ENCODE measurements at places on chromosomes 7 and 10.

DNA sequence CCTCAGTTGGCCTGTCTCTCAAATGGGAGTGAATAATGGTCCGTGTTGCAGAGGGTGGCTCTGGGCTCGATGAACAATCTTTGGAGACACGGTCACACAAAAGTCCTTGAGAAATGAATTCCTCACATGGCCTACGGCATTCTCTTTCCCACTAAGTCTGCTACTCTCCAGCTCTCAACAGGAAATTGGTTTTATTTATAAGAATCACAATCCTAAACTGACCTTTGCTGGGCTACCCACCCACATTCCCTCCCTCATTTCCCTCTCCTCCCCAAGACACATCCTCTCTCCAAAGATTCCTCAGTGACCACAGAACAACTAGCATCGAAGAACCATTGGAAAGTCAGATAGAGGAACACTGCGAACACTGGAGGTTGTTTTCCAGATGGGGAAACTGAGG, 4.7 kb downstream of the AFAP1L2 start:
- DNase-seq, result no peak

DNA sequence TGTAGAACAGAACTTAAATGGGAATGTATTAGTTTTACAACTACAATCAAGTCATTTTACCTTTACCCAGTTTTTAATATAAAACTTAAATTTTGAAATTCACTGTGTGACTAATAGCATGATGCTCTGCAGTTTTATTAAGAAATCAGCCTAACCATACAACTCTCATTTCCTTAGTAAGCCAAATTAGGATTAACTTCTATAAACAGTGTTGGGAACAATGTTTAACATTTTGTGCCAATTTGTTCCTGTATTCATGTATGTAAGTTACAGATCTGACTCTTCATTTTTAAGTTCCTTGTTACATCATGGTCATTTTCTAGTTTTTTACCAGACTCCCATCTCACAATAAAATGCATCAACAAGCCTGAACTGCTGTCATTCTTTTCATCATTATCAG, 209.8 kb downstream of the ZEB1 start:
- DNase-seq, result no peak

- no peak for DNase-seq
These were observed 129.0 kb downstream of the HIBADH start for GRCh38 chr7:27533652-27534081.

DNA sequence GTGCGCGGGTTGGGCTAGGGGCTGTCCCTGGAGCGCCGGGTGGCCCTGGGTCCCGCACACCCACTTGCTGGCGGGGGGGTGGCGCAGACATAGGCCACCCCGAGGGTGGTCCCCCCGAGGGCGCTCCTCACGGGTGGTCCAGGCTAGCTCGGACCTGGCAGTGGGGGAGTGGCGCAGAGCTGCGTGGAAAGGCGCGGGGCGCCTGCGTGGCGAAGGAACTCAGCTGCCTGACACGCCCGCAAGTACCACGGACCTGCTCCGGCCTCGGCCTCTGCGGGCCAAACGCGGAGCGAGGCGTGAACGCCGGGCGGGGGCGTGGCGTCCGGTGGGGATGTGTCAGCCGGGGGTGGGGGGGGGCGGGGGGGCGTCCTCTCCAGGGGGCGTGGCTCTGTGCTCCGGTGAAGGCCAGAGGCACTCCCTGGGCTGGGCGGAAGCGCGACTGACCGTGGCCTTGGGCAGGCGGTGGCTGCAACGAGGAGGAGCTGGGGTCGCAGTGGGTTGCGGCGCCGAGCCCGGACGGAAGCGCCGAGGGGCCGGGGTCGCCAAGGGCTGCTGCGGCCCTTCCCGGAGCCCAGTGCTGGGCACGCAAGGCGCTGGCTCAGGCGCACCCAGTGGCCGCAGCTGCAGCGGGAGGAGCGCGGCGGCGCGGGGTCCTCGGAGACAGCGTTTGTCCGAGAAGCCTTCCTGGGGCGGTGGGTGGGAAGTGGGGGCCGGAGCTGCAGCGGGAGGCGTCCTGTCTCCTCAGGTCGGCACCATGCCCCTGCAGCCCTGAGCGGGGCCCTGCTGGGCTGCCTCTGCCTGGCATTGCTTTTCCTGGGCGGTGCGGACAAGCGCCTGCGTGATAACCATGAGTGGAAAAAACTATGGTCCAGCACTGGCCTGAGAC, 58.9 kb upstream of the NUPR2 start:
- DNase-seq, result no peak

- DNase-seq, result no peak
These were observed 25.1 kb downstream of the PARD3 start for GRCh38 chr10:34789966-34790506.

DNA sequence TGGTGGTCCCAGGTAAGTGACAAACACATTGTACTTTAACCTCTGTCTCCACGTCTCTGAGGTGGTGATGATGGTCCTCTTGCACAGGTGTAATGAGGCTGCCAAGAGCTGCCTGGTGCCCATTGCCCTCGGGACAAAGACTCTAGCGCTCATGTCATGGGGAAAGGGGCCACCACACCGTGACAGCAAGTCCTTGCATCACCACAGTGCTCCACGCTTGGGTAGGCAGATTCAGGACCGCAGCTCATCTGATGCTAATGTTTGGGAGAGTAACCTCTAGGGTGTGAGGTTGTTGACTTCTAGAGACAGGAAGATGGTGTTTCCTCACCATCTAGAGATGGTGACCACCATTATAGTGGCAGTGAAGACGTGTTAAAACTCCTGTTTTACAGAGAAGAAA, 395.6 kb downstream of the ADRA2A start:
- DNase-seq, result no peak

- DNase-seq, result no peak
These were observed 5.1 kb upstream of the CDHR3 start for GRCh38 chr7:105958012-105958411.

- no peak for DNase-seq
These were observed 26.2 kb downstream of the GPER1 start for GRCh38 chr7:1114088-1114487.

DNA sequence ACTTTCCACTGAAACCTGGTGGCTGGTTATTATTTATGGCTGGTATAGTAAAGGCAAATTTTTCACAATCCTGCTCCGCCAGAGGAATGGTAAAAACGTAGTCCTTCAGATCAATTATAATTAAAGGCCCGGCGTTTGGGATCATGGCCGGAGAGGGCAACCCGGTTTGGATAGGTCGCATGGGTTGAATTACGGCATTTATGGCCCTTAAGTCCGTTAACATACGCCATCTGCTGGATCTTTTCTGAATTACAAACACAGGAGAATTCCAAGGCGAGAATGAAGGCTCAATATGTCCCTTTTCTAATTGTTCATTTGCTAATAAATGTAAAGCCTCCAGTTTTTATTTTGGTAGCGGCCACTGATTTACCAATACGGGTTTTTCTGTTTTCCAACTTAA, 11.3 kb upstream of the TAS2R3 start:
- no peak for DNase-seq

DNA sequence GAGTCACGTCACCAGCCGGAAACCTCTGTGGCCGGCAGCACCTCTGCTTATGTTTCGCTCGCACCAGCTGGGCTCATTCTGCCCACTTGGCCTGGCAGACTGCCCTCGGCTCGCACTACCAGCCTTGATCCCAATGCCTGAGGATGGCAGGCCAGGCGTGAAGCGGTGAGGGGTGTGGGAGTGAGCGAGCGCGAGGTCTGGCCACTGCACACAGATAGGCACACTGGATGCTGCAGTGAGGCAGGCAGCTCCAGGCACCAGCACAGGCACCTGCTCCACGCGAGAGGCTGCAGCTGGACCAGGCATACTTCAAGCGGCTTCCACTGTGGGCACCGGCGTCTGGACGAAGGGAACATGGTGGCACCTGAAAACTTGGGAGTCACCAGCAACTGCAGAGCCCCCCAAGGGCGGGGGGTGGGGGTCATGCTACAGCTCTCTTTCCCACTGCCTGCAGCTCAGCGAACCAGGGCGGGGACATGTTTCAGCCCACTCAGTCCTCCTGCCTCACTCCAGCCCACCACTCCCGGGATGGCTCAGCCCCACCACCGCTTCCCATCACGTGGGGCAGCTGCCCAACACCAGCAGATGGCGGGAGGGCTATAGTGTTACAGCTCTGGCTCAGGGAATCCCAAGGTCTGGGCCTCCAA, 5.4 kb upstream of the DMTF1 start:
- no peak for DNase-seq

- no peak for DNase-seq
These were observed 108.4 kb upstream of the LYZL2 start for GRCh38 chr10:30737931-30738391.

DNA sequence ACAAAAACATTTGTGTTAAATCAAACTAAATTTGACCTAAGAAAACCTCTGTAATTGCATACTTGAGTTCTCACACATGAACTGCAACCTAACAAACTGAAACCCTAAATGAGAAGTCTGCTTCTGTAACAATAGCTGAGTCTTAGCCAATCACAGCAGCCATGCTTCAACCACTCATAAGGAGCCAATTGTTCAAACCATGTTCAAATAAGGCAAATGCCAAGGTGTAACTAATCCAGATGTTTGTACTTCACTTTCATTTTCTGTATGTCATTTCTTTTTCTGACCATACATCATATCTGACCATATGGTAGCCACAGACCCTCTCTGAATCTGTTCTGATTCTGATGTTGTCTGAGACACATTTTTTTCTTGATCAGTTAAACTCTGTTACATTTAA, 47.5 kb upstream of the ANTXRL start:
- no peak for DNase-seq

GRCh38 chr7:24312588-24312987, 28.6 kb downstream of the NPY start:
- DNase-seq, result no peak

DNA sequence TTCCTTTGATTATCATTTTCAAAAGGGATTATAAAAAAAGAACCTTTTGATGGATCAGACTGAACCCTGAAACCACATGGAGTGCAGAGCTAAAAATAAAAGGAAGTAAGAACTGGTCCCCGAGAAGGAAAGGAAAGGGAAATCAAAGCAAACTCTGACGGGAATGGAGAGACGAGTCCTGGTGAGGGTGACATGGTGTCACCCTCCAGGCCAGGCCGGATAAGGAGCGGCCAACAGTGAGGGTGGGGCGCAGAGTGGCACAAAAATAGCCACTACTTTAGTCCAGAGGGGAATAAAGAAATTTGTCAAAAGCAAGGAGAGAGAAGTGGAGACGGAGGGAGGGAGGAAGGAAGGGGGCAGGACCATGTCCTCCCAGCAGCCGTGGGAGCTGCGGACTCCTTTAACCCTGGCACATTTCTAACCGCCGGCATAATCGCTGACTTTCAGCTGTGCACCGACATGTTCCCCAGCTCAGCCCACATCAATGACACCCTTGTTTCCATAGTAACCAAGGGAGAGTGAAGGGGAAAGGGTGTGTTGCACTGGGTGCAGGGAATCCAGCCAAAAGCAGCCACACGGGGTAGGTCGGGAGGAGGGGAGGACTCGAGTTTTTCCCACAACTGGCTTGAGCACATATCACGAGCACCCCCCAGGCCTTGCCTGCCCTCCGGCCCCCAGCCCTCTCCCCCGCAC, 29.7 kb downstream of the TRIM8 start:
- no peak for DNase-seq

GRCh38 chr7:134040988-134041387, 86.2 kb upstream of the LRGUK start:
- DNase-seq, result no peak

GRCh38 chr10:124917428-124918190, 24.3 kb upstream of the ZRANB1 start:
- DNase-seq, result no peak

DNA sequence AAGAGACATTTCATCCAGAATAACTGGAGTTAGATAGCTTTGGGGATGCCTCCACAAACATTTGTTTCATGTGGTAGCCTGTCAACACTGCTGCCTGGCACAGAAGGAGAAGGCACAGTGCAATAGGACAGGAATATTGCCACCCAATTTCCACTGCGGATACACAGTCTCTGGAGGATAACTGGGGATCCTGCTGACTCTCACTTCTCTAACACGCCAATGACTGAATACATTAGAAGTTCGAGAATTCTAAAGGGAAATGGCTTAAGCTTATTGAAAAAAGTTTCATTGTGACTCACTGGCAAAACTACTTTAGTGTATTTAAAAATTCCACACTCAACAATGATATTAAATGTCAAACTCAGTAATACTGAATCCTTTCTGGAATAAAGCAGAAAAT, 12.9 kb downstream of the ARL3 start:
- DNase-seq, result no peak

- no peak for DNase-seq
These were observed 11.5 kb upstream of the GARS1 start for GRCh38 chr7:30583181-30583580.

- DNase-seq, result no peak
These were observed 43.8 kb downstream of the DPCD start for GRCh38 chr10:101631821-101632475.

DNA sequence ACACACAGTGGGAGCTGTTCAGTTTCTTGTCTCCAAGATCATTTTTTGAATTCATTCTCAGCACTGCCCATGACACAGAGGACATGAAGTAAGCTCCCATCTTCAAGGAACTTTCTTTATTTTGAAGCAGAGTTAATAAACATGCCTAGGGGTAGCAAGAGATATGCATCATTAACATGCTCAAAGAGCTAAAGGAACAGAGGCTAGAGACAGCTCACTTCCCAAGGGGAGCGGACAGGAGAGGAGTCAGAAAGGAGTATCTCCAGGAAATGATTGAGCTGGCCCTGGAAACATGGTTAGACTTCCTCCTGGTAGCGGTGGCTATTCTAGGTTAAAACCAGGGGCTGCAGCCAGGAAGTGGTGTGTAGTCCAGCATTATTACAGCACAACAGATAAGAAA, 135.9 kb downstream of the GPAM start:
- no peak for DNase-seq

GRCh38 chr7:16023503-16023902, 337.0 kb upstream of the MEOX2 start:
- DNase-seq, result no peak

- no peak for DNase-seq
These were observed 73.0 kb upstream of the CTTNBP2 start for GRCh38 chr7:117946151-117946633.

- DNase-seq, result no peak
These were observed 1.0 kb downstream of the PFKP start for GRCh38 chr10:3068201-3068967.
